ENCODE measurements at places on chromosomes 1 and 21. TPM values are rescaled to one million over a fixed set of nuclear protein-coding genes. Genes with fewer than 3 reads are reported as not detected.
A peak's percentile ranks its signal among the peaks of the same experiment; 100 is the strongest.

The AMY2A gene
- not detected for total RNA-seq

The WNT3A gene
- not detected for total RNA-seq

GRCh38 chr1:167755654-167756053 lies 33.9 kb downstream of the MPZL1 start:
- no peak for DNase-seq

DNA sequence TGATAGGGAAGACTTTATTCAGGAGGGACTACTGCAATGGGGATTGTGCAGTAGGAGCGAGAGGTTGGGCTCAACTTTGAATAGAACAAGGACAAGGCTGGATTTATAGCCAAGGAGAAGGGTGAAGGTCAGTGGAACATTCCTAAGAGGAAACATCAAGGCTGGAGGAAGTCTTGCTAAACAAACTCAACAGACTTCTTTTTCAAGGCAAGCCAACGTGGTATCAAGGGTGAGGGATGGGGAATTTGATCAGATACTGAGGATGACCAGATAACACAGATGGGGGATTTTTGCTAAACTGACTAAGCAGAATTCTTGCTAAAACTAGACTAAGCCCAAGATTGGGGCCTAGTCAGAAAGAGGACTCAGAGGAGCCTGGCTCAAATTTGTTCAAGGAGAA lies 107.3 kb downstream of the DUSP10 start:
- DNase-seq: no peak

- no peak for DNase-seq
These were observed 9.4 kb upstream of the S100A8 start for GRCh38 chr1:153400244-153400643.

The ADORA3 gene
- total RNA-seq: 0.14 TPM

The FCRL1 gene
- total RNA-seq: not detected

DNA sequence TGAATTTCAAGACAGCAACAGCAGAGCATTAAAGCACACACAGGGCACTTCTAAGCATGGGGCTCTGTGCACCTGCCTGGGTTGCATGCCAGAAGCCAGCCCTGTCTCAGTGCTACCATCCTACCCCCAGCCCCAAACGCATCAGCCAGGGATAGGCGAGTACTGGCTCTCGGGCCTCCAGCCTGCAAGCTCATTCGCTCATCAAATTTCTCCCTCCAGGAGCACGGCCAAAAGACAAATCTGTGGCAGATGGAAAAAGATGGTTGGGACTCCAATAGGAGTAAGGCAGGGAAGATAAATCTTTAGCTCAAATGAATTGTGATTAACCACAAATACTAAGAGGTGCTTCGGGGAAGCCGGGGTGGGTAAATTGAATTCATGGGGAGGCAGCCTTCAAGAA lies 189.6 kb downstream of the KAZN start:
- no peak for DNase-seq

The SPRR2F gene
- not detected for total RNA-seq

The TMEM39B gene
- total RNA-seq: 18.9 TPM

DNA sequence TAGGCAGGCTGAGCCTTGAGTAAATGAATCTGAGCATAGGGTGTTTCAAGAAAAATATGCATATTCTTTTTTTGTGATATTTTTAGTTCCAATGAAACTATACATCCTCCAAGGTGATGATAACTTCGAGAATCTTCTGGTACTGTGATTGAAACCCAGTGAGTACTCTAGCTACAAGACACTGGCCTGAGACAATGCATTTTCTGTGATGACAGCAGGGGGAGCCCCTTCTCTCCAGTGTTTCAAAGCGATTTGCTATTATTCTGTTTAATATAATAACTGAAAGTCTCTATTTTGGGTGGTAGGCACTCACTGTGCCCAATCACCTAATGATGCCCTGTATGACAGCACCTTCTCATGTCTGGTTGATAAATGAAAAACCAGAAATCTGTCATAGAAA lies 12.1 kb downstream of the IRF2BP2 start:
- DNase-seq: peak; percentile 72

The SAMD11 gene
- not detected for total RNA-seq

GRCh38 chr1:5780324-5780716 lies 211.9 kb downstream of the NPHP4 start:
- no peak for DNase-seq

DNA sequence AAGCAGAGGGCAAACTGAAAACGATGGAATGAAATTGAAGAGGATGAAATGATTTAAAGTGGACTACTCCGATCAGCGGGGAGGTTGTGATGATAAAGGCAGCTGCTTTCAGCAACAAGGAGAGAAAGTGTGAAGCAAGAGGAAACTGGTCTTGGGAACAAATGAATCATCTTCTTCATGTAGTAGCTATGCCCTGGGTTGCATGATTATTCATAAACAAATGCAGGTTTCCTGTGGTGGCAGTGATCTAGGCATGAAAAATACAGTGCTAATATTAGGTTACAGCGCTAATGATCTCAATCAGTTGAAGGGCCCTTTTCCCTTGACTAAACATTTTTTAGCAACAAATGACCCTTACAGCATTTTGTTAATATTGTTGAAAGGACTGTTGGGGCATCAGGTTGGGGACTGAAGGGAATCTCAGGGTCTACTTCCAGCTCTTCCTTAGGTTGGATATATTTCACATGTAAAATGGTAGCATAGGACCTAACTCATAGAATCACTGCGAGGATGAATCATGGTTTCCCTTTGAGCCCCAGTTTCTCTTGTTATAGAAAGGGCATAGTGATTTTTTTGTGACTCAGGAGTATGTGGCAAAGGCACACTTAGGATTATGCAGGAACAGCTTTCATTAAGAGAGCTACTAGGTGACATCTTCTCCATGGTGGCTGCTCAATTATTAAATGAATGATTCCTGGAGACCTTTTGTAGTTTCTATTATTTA lies 1.9 kb upstream of the ZFYVE9 start:
- peak; percentile 48 for DNase-seq

- DNase-seq: peak; percentile 25
These were observed at the start of gene SYNC for GRCh38 chr1:32702599-32703478. SYNC (minus strand) TSS chr1:32702770; CDS start chr1:32702660, 110 bp downstream.

The PTPN22 gene
- total RNA-seq: 45.2 TPM

DNA sequence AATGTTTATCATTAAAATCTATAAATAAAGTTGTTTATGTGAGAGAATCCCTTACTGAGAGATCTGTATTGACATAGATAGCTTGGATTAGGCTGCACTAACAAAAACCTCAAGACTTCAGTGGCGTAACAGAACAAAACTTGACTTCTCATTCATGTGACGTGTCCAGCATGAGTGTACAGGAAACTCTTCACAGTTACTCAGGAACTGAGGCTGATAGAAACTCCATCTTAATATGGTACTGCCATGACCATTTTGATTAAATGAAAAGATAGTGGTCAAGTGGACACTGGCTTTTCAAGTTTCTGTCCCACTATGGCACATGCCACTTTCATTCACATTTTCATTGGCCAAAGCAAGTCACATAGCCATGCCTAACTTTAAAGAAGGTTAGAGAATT lies 3.7 kb downstream of the ST3GAL3 start:
- DNase-seq: no peak
